ENCODE measurements at places on chromosomes 2 and 18. TPM values are rescaled to one million over a fixed set of nuclear protein-coding genes. Genes with fewer than 3 reads are reported as not detected.

DNA sequence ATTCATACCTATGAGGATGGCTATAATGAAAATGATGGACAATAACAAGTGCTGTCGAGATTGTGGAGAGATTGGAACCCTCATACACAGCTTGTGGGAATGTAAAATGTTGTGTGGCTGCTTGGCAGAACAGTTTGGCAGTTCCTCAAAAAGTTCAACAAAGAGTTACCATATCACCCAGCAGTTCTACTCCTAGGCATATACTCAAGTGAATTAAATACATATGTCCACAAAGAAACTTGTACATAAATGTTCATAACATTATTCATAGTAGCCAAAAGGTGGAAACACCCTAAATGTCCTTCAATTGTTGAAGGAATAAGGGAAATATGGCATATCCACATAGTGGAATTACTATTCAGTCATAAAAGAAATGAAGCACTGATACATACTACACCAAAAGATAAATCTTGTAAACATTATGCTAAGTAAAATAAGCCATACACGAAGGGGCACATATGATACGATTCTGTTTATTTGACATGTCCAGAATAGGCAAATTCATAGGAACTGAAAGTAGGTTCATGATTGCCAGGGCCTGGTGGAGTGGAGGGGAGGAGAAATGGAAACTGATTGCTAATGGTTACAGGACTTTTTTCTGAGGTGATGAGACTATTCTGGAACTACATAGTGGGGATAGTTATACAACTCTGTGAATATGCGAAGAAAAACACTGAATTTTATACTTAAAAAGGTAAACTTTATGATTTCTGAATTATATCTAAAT is 92.1 kb downstream of the ADAM23 start:
- DNase-seq: no peak

- DNase-seq: no peak
These were observed 87.3 kb upstream of the ZCCHC2 start for GRCh38 chr18:62435435-62436031.

GRCh38 chr18:8988260-8988871 is 114.1 kb upstream of the NDUFV2 start:
- peak; percentile 54 for DNase-seq

Gene MPP4
- 26.4 TPM for total RNA-seq

GRCh38 chr2:44016282-44016681 is 20.5 kb upstream of the LRPPRC start:
- no peak for DNase-seq

Data from HT1080 (cell line).